ENCODE measurements at places on chromosomes 7 and 10.
A peak's percentile ranks its signal among the peaks of the same experiment; 100 is the strongest.

DNA sequence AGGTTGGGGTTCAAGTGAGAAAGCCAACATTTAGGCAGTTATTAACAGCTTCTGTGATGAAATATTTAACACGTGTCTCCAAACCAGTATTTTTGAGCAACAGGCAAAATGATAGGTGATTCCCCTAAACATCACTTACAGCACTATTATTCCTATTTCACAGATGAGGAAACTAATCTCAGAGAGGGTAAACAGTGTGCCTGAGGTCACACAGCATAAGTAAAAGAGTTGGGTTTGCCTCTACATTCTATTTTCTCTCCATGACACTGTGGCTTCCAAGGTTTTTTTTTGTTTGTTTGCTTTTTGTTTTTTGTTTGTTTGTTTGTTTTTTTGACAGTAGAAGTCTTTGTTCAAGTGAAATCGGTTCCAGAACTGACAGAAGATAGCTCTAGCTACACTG lies 43.2 kb upstream of the PDCD4 start:
- no peak for DNase-seq

GRCh38 chr10:70740406-70741288 lies 44.5 kb downstream of the TBATA start:
- DNase-seq = no peak

- DNase-seq = no peak
Observed at GRCh38 chr10:73995035-73995358, 2.9 kb upstream of the VCL start.

GRCh38 chr7:77330169-77330882 lies 85.8 kb downstream of the GSAP start:
- no peak for DNase-seq

- peak; percentile 26 for DNase-seq
Observed at GRCh38 chr10:129108378-129108777, 358.7 kb upstream of the MGMT start.

- no peak for DNase-seq
Observed at GRCh38 chr10:66843396-66843795, 82.4 kb upstream of the LRRTM3 start.

- DNase-seq = peak; percentile 70
Observed at GRCh38 chr10:117551330-117552155, 9.0 kb downstream of the EMX2 start.

DNA sequence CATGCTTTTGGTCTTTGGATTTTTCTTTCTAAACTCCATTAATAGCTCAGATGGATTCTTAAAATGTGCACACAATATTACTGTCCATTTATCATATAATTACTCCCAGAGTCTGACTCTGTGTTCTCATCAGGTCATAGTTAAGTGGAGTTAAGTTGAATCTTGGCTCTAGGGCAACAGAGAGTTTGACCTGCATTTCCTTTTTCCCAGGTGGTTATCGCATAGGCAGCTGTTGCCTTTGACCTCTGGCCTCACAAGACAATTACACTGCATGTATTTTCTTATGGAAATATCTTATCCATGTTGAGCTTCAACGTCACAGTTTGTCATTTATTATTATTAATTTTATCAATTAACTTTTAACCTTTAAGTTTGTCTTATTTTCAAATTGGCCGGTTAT lies 237.5 kb upstream of the HGF start:
- DNase-seq = no peak

DNA sequence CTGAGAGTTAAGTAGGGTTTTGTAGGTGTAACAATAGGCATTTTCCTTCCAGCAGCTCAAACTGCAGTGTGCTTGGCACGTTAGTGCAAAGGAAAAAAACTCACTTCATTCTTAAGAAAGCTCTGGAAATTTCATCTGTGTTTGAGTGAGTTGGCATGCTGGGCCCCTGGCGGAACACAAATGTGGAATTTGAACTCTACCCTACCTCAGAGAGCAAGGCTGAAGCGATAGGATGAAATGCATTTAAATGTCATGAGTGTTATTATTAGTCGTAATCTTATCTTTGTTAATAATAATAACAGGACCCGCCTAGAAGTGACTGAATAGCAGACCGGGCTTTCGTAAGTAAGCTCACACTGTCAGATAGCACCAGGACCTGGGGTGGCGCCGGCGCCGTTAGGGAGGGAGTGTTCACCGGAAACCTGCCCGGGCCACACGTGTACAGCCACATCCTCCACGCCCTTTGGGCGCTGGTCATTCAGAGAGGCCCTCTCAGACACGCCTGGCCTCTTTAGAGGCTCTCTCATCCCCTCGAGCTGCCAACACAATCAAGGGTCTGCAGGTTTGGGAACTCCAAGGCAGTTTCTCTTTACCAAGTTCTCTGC lies 63.5 kb downstream of the GRK5 start:
- DNase-seq = no peak

DNA sequence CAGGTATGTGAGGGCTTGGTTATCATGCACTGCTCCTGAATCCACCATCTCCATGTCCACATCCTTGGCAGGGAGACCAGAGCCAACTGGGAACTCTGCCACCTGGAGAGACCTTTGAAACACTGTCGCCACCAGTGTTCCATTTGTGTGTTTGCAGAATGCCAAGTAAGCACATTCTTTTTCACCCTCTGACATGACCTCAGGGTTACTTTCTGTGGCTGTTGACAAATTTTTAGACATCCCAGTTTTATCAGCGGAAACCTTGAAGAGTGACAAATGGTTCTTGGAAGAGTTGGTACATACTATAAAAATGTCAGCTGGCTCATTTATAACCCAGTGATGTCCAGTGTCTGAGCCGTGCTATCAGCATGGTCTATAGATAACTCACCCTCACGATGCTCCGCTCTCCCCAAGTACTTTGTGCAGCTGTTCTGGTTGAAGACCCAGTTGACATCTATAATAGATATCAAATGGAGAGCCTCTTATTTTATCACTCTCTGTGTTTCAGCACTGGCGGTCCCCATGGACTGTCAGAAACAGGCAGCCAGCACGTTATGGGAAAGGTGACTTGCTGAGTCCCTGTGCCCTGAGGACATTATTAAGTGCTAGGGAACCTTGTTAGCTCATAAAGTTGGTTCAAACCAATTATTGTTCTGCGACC lies 563.1 kb upstream of the GALNT17 start:
- no peak for DNase-seq

DNA sequence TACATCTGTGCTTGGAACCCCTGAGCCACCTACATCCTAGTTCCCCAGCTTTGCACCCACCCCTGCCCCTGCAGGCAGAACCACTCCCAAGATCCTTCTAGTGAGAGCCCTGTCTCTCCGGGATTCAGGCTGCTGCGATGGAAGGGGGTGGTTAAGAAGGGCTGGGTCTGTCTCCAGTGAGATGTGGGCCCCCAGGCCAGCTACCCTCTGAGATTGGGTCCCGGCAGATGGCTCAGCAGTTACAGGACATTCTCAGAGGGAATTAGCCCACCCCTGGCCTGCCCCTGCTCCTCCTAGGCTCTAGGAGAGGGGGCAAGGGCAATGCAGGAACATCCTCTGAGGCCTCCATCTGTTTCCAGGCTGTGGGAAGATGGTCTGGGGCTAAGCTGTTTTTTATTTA lies 27.7 kb downstream of the SLC29A3 start:
- no peak for DNase-seq

GRCh38 chr7:40199076-40199802 lies 64.4 kb downstream of the SUGCT start:
- no peak for DNase-seq

Data from ecto neural progenitor cell (in vitro differentiated cells).